ENCODE measurements at places on chromosomes 7 and 10.

- no peak for DNase-seq
Measured at GRCh38 chr10:51100221-51100620, 25.9 kb downstream of the PRKG1 start.

- DNase-seq: no peak
Measured at GRCh38 chr7:138095972-138096935, 20.0 kb downstream of the AKR1D1 start.

- peak; percentile 1 for DNase-seq
Measured at GRCh38 chr7:31782411-31782991, 95.5 kb downstream of the PPP1R17 start.

DNA sequence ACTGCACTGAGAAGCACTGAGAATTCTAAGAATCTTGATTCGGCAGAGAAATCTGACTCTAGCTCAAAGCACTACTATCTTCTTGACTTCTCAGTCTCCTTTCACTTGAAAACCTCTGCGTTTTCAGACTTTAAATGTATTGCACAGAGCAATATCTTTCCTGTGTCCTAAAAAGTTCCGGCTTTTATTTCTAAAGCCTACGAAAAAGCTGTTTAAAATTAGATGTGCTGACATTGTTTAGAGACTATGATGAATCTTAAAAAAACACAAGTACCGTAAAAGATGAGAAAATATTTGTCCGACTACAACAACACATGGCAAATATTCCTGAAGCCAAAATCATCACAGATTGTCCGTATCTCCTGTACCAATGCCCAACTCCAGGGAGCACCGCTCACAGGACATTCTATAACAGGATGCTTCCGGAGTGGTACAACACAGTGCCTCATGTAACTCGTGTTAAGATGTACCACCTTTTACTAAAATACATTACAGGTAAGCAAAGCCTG is 136.9 kb downstream of the CUBN start:
- DNase-seq: no peak

GRCh38 chr7:15853832-15854470 is 167.5 kb upstream of the MEOX2 start:
- no peak for DNase-seq

- DNase-seq: no peak
Measured at GRCh38 chr10:90462749-90463470, 394.9 kb downstream of the HTR7 start.

GRCh38 chr7:28390426-28390825 is 21.9 kb upstream of the CREB5 start:
- DNase-seq: no peak

All from T-cell (primary cell).